ENCODE measurements at places on chromosomes 12 and 14.

GRCh38 chr14:30252783-30253674, 305.9 kb upstream of the G2E3 start:
- DNase-seq = no peak

DNA sequence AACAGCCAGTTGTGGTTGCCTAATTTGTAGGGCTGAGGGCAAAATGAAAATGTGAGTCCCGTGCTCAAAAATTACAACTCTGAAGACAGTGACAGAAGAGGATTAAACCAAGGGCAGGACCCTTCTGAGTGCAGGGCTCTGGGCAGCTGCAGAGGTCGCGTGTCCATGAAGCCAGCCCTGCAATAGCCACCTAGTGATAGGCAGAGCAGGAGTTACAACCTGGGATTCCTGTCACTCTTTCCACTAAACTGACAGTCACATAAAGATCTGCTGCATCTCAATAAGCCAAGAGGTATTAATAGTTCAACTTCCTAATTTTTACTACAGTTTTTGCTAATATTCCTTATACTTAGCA, 94.1 kb downstream of the SLC2A13 start:
- DNase-seq = no peak

- no peak for DNase-seq
These were observed 397.4 kb downstream of the RAD51B start for GRCh38 chr14:68216957-68217356.

DNA sequence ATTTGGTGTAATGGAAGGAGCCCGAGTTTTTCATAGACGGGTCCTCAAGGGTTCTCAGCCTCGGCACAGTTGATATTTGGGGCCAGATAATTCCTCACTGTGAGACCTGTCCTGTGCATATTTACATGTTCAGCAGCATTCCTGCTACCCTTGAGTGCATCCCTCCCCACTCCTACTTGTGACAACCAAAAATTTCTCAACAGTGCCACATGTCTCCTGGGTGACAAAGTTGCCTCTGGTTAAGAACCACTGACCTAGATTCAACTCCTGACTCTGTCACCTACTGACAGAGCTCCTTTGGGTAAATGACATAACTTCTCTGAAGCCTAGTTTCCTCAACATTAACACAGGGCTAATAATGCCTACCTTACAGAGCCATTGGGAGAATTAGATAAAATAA, 60.4 kb downstream of the TTC9 start:
- no peak for DNase-seq

- DNase-seq = no peak
These were observed 699 bp downstream of the KTN1 start for GRCh38 chr14:55580470-55581341.

DNA sequence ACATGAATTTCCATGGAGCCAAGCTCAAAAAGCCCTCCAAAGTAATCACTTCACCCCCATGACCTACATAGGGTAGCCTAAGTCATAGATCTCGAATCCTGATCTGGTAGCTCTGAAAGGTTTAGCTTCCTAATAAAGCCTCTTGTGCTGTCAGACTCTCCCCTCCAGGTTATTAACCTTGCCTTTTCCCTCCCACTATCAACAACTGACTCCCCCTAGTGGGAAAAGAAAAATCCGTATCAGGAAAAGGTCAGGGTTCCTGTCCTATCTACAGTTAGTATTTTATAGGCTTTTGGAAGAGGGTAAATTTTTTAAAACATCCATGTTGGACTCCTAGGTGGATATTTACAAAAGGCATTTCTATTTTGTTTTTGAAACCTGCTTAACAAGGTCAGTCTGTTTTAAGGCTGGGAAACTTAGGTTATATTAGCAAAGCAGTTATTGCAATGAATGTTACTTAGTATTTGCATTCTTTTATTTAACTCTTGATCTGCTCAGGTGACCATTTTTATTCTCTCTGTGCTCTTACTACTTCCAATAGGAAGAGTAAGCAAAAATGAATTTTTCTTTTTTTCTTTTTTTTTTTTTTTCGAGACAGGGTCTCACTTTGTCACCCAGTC, 8.0 kb downstream of the YY1 start:
- DNase-seq = peak; percentile 69

Measured in NCI-H524 treated with DMSO at 0.1 percent for 48 hours (cell line).